H9 (cell line): ENCODE measurements at places on chromosomes 5 and 9.

- H3K27me3 ChIP-seq = no peaks in the 10 kb centered on the region
- H3K36me3 ChIP-seq = no peaks in the 10 kb centered on the region
- no peaks in the 10 kb centered on the region for H3K4me1 ChIP-seq
- no peak for DNase-seq
- H3K4me3 ChIP-seq = no peak overlapping the region
Observed at GRCh38 chr9:110659891-110660541, 8.6 kb upstream of the MUSK start.

- no peak overlapping the region for H3K4me3 ChIP-seq
- no peak overlapping the region for H3K27ac ChIP-seq
- no peak for DNase-seq
- no peaks in the 10 kb centered on the region for H3K27me3 ChIP-seq
- peaks cover 34% of the 10 kb centered on the region; the same call in 2 of the 3 replicates for H3K36me3 ChIP-seq
Observed at GRCh38 chr9:123102375-123103113, 69.1 kb downstream of the GPR21 start.

GRCh38 chr9:26650325-26650724 is 242.3 kb downstream of the CAAP1 start:
- no peaks in the 10 kb centered on the region for H3K4me1 ChIP-seq
- H3K27me3 ChIP-seq = no peaks in the 10 kb centered on the region

GRCh38 chr5:71727978-71728377 is 8.9 kb downstream of the CARTPT start:
- no peak for DNase-seq
- H3K27ac ChIP-seq = no peak overlapping the region
- H3K4me3 ChIP-seq = no peak overlapping the region
- no peaks in the 10 kb centered on the region for H3K27me3 ChIP-seq
- no peaks in the 10 kb centered on the region for H3K4me1 ChIP-seq

DNA sequence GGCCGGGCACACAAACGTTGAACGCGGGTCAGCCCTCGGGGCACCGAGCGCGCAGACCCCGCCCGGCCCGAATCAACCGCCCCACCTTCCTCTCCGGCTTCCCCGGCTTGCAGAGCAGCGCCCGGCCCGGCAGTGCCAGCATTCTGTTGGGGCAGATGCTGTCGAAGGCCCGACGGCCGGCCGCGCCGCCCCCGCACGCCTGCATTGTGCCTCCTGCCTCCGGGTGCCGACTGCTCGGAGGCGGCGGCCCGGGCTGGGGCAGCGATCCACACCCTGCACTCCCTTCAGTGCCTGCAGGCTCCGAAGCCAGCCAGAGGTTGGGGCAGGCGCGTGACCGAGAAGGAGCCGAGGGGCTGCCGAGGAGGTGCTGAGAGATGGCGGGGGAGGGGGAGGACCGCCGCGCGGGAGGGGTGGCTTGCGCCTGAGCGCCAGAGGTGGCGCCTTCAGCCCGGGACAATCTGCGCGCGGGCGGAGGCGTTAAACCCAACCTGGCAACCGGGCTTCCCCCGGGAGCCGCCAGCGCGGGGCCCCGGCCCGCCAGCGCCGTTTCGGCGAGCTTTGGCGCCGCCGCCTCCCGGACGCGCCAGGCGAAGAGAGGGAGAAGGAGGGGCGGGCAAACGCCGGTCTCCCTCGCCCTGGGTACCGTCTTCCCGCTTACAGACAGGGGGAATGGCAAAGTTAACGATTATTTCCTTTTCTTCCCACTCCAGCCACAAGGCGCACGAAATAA is at the start of gene MCIDAS:
Gene MCIDAS (minus strand): TSS at position 382 of the 730 bp plus-strand sequence. CDS start 177 bp downstream, at position 205.
- peaks cover 90% of the 10 kb centered on the region for H3K27me3 ChIP-seq
- peak within 1 kb of the TSS; percentile 81 for H3K4me3 ChIP-seq
- no peak within 1 kb of the TSS for H3K27ac ChIP-seq
- DNase-seq = peak; percentile 81

DNA sequence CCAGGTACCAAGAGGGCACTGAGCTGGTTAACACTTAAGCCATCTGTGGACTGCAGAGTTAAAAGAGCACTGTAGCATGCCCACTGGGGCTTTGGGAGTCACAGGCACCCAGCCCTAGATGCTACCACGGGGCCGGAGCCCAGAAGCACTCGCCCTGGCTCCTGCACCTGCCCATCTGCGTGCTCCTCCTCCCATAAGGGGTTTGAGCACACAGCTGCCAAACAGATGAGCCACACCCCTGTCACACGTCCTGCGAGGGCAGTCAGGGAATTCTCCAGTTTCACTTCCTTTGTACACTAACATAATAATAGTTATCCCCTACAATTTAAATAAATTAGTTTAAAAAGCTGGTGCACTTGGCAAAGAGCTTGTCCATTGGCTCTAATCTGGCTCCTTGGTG is 4.5 kb upstream of the PCA3 start:
- DNase-seq = no peak
- H3K27ac ChIP-seq = no peak overlapping the region
- no peak overlapping the region for H3K4me3 ChIP-seq
- H3K4me1 ChIP-seq = no peaks in the 10 kb centered on the region
- no peaks in the 10 kb centered on the region for H3K36me3 ChIP-seq
- H3K27me3 ChIP-seq = no peaks in the 10 kb centered on the region

GRCh38 chr5:16957304-16958196 is 21.5 kb upstream of the MYO10 start:
- H3K4me3 ChIP-seq = no peak overlapping the region
- no peak for DNase-seq
- no peak overlapping the region for H3K27ac ChIP-seq
- no peaks in the 10 kb centered on the region for H3K27me3 ChIP-seq
- no peaks in the 10 kb centered on the region for H3K4me1 ChIP-seq

GRCh38 chr5:140242099-140242498 is 60.8 kb downstream of the PFDN1 start:
- no peak overlapping the region for H3K4me3 ChIP-seq
- peaks cover 9% of the 10 kb centered on the region for H3K4me1 ChIP-seq
- DNase-seq = peak; percentile 54
- H3K27me3 ChIP-seq = no peaks in the 10 kb centered on the region

- H3K36me3 ChIP-seq = no peaks in the 10 kb centered on the region
- no peak overlapping the region for H3K4me3 ChIP-seq
- no peaks in the 10 kb centered on the region for H3K27me3 ChIP-seq
- no peak overlapping the region for H3K27ac ChIP-seq
- H3K4me1 ChIP-seq = peaks cover 2% of the 10 kb centered on the region; the same call in 1 of the 2 replicates
Observed at GRCh38 chr9:94976077-94976476, 249.6 kb downstream of the AOPEP start.

- no peaks in the 10 kb centered on the region for H3K27me3 ChIP-seq
- peaks cover 7% of the 10 kb centered on the region for H3K4me1 ChIP-seq
- H3K27ac ChIP-seq = no peak overlapping the region
- DNase-seq = no peak
Observed at GRCh38 chr9:87622923-87623322, 103.0 kb upstream of the CTSL start.

GRCh38 chr9:116842658-116843057 is 155.6 kb downstream of the TRIM32 start:
- no peaks in the 10 kb centered on the region for H3K27me3 ChIP-seq
- H3K4me1 ChIP-seq = peaks cover 6% of the 10 kb centered on the region; the same call in 1 of the 2 replicates
- no peak overlapping the region for H3K27ac ChIP-seq
- H3K4me3 ChIP-seq = no peak overlapping the region

DNA sequence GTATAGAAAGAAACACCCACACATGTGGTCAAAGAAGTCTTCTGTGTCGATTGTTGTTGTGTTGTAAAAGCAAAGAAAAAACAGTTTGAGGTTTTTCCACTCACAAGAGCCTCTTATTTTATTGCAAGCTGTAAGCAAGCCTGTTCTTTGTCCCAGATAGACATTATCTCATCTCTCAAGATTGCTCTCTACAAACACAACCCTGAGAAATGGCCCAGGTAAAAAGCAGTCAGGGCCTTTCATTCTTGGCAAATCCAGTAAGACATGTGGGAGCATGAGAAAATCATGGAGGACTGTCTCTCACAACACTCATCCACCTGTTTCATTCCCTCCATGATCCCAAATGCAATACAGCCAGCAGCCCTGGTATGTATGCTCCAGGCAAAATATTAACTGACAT is 286.6 kb upstream of the POU5F2 start:
- H3K4me1 ChIP-seq = peaks cover 7% of the 10 kb centered on the region; the same call in 1 of the 2 replicates
- H3K36me3 ChIP-seq = peaks cover 11% of the 10 kb centered on the region
- no peak for DNase-seq
- H3K27ac ChIP-seq = no peak overlapping the region
- no peak overlapping the region for H3K4me3 ChIP-seq

GRCh38 chr5:170186156-170186555 is 46.6 kb upstream of the C5orf58 start:
- DNase-seq = no peak
- H3K27ac ChIP-seq = no peak overlapping the region
- H3K36me3 ChIP-seq = no peaks in the 10 kb centered on the region

GRCh38 chr9:132880324-132880661 is 1.6 kb downstream of the SPACA9 start:
- no peak for DNase-seq
- no peak overlapping the region for H3K27ac ChIP-seq
- H3K4me3 ChIP-seq = no peak overlapping the region
- no peaks in the 10 kb centered on the region for H3K27me3 ChIP-seq
- H3K36me3 ChIP-seq = no peaks in the 10 kb centered on the region; the same call in 2 of the 3 replicates
- H3K4me1 ChIP-seq = no peaks in the 10 kb centered on the region

GRCh38 chr9:117927354-117927753 is 223.2 kb downstream of the TLR4 start:
- no peaks in the 10 kb centered on the region for H3K4me1 ChIP-seq
- no peak overlapping the region for H3K4me3 ChIP-seq
- DNase-seq = peak; percentile 60
- H3K36me3 ChIP-seq = no peaks in the 10 kb centered on the region
